Adipose tissue (tissue), 3 donors: ENCODE measurements at places on chromosomes 6 and 20. TPM values are rescaled to one million over a fixed set of nuclear protein-coding genes. Genes with fewer than 3 reads are reported as not detected.

CALHM6 gene
- 4.5 TPM for polyA plus RNA-seq

GRM1 gene
- 0.02 TPM for polyA plus RNA-seq

TMEM170B gene
- polyA plus RNA-seq, result 0.74 TPM

SPATA25 gene
- polyA plus RNA-seq, result 1.0 TPM

WFDC5 gene
- not detected for polyA plus RNA-seq

EYS gene
- 0.21 TPM for polyA plus RNA-seq

CTCFL gene
- 0.11 TPM for polyA plus RNA-seq

GPR6 gene
- not detected for polyA plus RNA-seq

CDYL gene
- polyA plus RNA-seq, result 3.3 TPM

SLC22A3 gene
- 2.9 TPM for polyA plus RNA-seq

ZNF831 gene
- 0.22 TPM for polyA plus RNA-seq

FNDC11 gene
- polyA plus RNA-seq, result 0.36 TPM

LAMA2 gene
- polyA plus RNA-seq, result 9.7 TPM

ELOVL2 gene
- 1.4 TPM for polyA plus RNA-seq

DYNLT2 gene
- polyA plus RNA-seq, result 0.76 TPM

CRISP3 gene
- not detected for polyA plus RNA-seq

MUCL3 gene
- 8.5 TPM for polyA plus RNA-seq

RUNX2 gene
- polyA plus RNA-seq, result 0.31 TPM

UTRN gene
- polyA plus RNA-seq, result 39.9 TPM

MDC1 gene
- polyA plus RNA-seq, result 7.4 TPM

IFNGR1 gene
- polyA plus RNA-seq, result 34.5 TPM

UBD gene
- 0.67 TPM for polyA plus RNA-seq

LEMD2 gene
- polyA plus RNA-seq, result 30.3 TPM

DXO gene
- polyA plus RNA-seq, result 20.8 TPM

RHAG gene
- 0.04 TPM for polyA plus RNA-seq

BPIFA3 gene
- not detected for polyA plus RNA-seq

TMEM244 gene
- polyA plus RNA-seq, result not detected

GNAS-AS1 gene
- polyA plus RNA-seq, result 0.60 TPM

MAPK13 gene
- 12.1 TPM for polyA plus RNA-seq

ADGRF5 gene
- polyA plus RNA-seq, result 47.7 TPM

VSX1 gene
- polyA plus RNA-seq, result not detected

C6orf136 gene
- polyA plus RNA-seq, result 13.2 TPM
